ENCODE measurements at places on chromosomes 3 and 15.

DNA sequence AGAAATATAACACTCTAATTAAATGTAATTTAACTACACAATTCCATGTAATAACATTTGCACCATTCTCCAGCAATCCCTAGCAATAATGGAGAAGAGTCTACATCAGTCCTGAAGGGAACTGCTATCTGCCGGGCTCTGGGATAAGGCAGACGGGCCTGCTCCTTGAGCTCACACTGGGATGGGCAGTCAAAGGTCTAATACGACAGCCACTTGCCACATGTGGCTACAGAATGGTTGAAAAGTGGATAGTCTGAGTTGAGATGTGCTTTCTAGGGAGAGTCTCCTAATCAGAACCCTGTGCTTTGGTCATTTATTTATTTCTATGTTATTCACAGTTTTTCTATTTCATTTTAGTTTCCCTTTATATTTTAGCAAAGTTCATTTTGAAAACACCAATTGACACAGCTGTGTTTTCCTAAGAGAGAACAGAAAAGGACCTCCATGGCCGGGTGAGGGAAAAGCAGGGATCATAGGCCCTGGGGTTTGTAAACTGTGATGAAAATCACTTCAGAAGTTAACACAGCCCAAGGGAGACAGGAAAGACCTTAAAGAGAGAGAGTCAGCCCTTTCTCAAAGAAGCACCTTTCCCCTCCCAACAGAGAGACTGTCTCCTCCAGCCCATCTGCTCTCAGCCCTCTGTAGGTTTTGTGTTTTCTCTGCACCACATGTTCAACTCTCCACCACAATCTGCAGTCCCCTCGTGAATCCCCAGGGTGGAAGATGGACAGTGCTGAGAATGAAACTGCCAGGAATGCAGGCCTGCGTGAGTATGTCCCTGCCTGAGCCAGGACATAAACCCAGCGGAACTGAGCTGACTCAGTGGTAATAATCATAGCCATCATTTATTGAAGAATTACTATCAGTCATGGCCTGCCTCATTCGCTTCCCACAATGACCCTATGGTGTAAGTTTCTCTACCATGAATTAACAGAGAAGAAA is 11.6 kb downstream of the FSIP1 start:
- DNase-seq = no peak

GRCh38 chr15:66023311-66023972 is 154.2 kb downstream of the RAB11A start:
- peak; percentile 78 for DNase-seq

DNA sequence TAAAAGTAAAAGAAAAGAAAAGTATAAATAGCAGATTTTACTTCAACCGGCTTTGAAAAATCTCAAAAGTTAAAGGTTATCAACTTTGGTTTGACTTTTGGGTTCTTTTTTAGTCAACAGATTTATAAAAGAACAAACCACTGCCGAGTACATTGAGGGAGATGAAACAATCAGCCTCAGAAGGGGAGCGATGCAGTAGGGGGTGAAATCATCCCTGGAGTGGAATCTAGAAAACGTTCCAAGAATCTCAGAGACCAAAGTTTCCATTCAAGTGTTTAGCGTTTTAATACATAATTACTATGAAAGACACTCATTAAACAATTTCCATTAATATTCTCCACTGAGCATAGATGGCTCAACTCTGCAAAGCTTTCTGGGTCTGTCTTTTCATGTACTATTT is 745.5 kb downstream of the NR2F2 start:
- no peak for DNase-seq

DNA sequence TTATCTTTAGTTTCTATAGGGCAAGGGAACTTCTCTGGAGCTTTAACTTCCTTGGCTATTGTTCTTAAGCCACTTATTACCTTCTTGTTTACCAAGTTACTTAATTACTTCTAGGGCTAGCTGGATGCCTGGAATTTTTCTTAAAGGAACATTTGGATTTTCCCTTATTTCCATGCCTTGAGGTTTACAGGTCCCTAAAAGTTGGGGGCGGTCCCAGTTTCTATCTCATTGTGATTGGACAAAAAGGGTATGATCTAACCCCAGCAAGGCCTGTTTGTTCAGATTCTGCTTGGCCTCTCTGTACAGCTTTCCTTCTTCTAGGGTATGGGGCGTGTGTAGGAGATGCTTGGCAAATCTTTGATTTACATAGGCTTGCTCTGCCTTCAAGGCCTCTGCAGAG is 17.4 kb downstream of the PDHB start:
- DNase-seq = no peak

GRCh38 chr3:98331329-98331728 is 22.3 kb upstream of the OR5K4 start:
- no peak for DNase-seq

DNA sequence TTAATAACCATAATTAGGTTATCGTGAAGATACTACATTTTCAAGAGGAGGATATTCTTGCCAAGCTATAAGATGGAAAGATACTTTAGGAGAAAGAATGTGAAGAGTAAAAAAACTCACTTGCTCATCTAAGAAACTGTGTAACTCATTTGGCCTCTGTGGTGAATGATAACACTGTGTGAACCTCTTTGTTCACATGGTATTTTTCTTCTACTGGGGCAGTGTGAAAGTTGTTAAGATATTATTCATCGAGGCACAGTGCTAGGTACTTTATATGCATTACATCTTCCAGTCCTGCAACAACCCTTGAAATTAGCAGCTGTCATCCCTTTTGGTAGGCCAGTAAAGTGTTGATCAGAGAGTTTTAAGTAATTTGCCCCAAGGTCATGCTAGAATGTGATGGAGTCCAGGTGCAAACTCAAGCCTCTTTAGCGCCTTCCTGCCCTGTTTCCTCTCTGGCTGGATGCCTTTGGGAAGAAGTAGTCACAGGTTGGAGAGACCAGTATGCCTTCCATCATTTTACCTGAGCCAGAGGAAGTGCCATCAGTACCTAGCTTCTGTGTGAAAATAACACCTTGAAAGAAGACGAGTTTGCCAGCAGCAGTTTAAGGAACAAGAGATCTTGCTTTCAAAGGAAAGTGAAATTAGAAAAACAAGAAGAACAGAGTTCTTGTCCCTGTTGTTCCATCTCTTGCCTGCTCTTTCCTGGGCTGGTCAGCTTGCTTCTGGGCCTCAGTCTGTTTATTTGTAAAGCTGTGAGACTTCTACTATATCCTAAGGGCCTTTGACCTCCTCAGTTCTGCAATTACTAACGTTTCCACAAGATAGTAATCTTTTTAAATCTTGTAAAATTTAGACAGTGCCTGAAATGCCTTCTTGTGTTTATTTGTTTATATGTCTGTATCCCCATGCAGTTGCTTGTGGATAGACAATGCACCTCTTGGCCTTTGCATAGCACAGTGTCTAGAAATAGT is 179.3 kb downstream of the FNDC3B start:
- DNase-seq = no peak

GRCh38 chr3:23738944-23739343 is 66.8 kb upstream of the UBE2E1 start:
- no peak for DNase-seq

DNA sequence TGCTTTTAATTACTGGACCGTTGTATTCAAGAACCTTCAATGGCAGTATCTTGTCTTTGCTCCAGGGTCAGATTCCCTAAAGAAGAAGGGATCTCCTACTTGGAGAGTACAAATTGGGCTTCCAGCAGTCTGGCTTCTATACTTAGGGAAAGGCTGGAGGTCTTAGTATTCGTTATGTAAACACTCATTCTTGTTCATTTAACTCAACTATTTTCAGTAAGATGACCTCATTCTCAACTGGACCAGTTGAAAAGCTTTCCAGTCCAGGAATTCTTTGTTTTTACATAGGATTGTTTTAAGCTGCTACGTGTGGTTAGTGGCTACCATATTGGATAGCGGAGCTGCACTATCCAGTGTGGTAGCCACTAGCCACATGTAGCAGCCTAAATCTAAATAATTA is 4.6 kb downstream of the SENP5 start:
- DNase-seq = no peak

DNA sequence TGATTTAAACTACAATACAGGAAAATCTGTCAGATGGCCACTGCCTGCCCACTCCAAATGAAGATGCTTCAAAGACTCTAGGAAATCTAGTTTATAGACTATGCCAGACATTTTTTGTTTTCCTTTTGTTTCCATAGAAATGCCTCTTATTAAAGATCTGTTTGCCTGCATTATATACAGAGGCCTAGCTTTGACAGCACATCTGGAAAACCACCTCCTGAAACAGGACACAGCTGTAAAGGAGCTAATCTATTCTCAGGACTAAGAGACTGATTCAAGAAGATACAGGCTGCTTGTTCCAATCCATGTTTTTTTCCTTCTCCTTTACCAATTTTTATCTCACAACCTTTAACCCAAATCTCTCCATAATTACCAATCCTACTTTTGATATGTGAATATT is 75.3 kb upstream of the STRIT1 start:
- DNase-seq = no peak

GRCh38 chr3:111713833-111714232 is 118.7 kb upstream of the ZBED2 start:
- no peak for DNase-seq

GRCh38 chr3:96779810-96780209 is 34.6 kb upstream of the EPHA6 start:
- DNase-seq = no peak

- DNase-seq = no peak
Observed at GRCh38 chr15:80584561-80584964, 110.5 kb upstream of the ABHD17C start.

GRCh38 chr3:169668957-169669741 is 5.6 kb upstream of the MECOM start:
- peak; percentile 51 for DNase-seq

- peak; percentile 34 for DNase-seq
Observed at GRCh38 chr3:377158-377561, 180.6 kb downstream of the CHL1 start.

DNA sequence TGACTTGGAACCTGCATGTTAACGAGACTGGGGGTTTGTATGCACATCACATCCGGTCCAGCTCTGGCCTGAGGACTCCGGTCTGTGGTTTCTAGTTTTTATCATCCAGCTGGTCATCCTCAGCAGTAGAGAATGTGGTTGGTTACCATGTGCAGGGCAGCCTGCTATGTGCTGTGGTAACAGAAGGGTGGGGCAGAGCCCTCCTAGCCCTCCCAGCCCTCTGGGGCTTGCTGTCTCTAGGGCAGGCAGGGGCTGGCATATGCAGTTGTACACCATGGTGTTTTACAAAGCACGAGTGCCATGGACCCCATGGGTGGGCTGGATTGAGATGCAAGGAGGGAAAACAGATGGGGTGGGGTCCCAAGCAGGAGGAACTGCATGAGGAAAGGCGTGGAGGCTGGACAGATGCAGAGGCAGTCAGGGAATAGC is 70.2 kb downstream of the APBA2 start:
- no peak for DNase-seq

DNA sequence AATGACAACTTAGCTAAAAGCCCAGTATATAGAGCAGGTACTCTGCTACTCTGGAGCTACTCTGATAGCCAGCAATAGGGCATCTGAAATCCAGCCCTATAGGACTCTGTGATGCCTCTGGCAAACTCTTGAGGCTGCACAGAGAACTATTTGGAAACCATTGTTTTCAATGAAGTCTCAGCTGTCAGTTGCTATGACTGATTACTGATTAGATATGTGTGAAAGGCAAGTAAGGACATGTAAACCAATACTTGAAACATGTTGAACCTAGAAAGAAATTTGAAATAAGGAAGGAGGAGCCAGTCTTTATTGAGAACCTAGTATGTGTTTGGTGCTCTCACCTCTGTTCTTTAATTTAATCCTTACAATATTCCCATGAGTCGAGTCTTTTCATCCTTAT is 40.2 kb upstream of the CRTC3 start:
- no peak for DNase-seq

GRCh38 chr15:29429584-29429983 is 160.0 kb upstream of the NSMCE3 start:
- no peak for DNase-seq

DNA sequence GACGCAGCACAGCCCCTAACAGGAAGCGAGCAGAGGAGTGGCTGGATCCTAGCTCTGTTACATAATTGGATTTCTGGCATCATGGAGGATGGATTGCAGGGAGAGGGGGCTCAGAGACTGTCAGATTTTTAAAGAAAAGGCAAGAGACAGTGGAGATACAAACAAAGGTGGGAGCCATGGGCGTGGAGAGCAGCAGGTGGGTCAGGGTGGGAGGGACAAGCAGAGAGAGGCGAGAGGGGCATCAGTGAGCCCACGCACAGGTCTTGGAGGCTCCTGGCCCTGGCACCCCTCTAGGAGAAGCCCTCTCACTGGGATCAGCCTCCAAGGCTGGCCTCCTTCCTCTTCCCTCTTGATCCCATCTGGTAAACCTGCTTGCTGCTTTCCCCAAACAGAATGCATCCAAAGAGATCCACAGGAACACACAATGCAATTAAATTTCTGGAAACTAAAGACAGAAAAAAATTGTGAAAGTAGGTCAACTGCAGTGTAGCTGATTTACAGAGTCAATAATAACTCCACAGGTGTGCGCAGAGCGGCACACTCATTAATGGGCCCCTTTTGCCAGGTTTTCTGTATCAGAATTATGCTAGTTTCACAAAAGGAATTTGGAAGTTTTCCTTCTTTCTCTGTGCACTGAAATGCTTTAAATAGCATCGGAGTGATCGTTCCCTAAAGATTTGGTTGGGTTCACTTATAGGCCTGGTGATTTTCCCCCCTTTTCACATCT is 66.1 kb downstream of the LSM3 start:
- DNase-seq = no peak

- no peak for DNase-seq
Observed at GRCh38 chr3:71156062-71156665, 427.4 kb downstream of the FOXP1 start.

GRCh38 chr3:127212711-127213110 is 19.8 kb downstream of the PRR23E start:
- no peak for DNase-seq

GRCh38 chr3:22996920-22997571 is 206.1 kb upstream of the UBE2E2 start:
- no peak for DNase-seq

GRCh38 chr15:74800559-74801094 is 12.0 kb upstream of the LMAN1L start:
- DNase-seq = no peak

- no peak for DNase-seq
Observed at GRCh38 chr15:95252404-95252803, 1021.0 kb downstream of the MCTP2 start.

- no peak for DNase-seq
Observed at GRCh38 chr3:125087768-125088391, 32.1 kb upstream of the HEG1 start.

DNA sequence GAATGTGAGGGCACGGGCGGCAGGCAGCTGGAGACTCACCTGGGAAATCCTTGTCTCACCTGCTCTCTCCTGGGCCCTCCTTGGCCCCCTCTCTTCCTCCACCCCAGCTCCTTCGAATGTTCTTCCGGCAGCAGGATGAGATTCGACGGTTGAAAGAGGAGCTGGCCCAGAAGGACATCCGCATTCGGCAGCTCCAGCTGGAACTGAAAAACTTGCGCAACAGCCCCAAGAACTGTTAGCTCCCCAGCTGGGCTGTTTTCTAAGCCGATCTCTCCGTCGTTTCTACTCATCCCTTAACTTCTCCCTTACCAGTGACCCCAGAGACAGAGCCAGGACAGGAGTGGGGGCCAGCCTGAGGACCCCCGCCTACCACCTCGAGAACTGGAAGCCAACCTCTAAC is 95.0 kb downstream of the ANP32A start:
- DNase-seq = no peak

GRCh38 chr3:158221426-158221825 is 111.5 kb downstream of the RSRC1 start:
- DNase-seq = no peak
